Sigmoid colon (tissue), 7 donors: ENCODE measurements at places on chromosomes 11 and 22. TPM values are rescaled to one million over a fixed set of nuclear protein-coding genes. Genes with fewer than 3 reads are reported as not detected.
A peak's percentile ranks its signal among the peaks of the same experiment; 100 is the strongest.

Gene FGF4
- total RNA-seq: not detected

Gene TRIM22
- total RNA-seq: 21.1 TPM

Gene TSKU
- total RNA-seq: 20.4 TPM

Gene NXPE1
- not detected for total RNA-seq

Gene UFD1
- total RNA-seq: 31.7 TPM

Gene CHST1
- total RNA-seq: 1.5 TPM

Gene OR5P2
- total RNA-seq: not detected

Gene MS4A6E
- 1.2 TPM for total RNA-seq

Gene TRIM66
- total RNA-seq: 2.8 TPM

Gene KRTAP5-11
- not detected for total RNA-seq

Gene ADAMTS15
- total RNA-seq: 8.9 TPM

Gene SHISA8
- total RNA-seq: not detected

GRCh38 chr11:47918370-47918690, 62.0 kb upstream of the PTPRJ start:
- DNase-seq: no peak

GRCh38 chr11:101327908-101328307, 198.3 kb upstream of the PGR start:
- no peak for DNase-seq

GRCh38 chr22:24741769-24742168, 32.8 kb downstream of the PIWIL3 start:
- DNase-seq: no peak

GRCh38 chr11:83666149-83666548, 380.0 kb upstream of the CCDC90B start:
- DNase-seq: no peak

- no peak for DNase-seq
These were observed 489.0 kb downstream of the MN1 start for GRCh38 chr22:27312565-27312964.

DNA sequence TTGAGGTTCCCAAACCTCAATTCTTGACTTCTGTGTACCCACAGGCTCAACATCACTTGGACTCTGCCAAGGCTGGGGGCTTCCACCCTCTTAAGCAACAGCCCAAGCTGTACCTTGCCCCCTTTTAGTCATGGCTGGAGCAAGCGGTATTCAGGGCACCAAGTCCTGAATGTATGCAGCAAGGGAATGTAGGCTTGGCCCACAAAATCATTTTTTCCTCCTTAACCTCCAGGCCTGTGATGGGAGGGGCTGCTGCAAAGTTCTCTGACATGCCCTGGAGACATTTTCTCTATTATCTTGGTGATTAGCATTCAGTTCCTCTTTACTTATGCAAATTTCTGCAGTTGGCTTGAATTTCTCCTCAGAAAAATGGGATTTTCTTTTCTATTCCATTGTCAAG, 4.9 kb upstream of the OR5L1 start:
- DNase-seq: no peak

DNA sequence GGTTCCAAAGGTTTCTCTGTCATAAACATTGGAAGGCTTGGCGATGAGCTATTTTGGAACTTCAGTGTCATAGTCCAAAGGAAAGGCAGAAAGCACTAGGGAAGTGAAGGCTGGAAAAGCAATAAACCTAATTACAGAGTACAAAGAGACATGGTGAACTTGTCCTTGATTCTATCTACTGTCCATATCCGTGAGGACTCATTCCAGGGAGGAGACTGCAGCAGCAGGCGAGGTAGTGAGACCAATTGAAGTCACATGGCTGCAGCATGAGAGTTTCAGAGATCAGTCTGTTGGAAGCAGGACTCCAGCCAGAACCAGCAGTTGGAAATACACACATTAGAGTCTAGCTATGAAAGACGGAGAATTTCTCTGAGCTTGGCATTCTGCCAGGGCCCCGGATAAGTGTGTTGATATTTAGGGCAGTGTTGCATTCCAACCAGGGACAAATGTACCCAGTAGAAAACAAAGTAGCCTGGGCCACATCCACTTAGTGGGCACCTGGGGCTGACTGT, 54.1 kb upstream of the ARHGAP42 start:
- peak; percentile 73 for DNase-seq

GRCh38 chr11:326592-326841, 5.9 kb upstream of the IFITM3 start:
- no peak for DNase-seq

- no peak for DNase-seq
These were observed 89.3 kb downstream of the ARHGAP42 start for GRCh38 chr11:100776212-100776896.

- no peak for DNase-seq
These were observed 38.2 kb upstream of the ABTB2 start for GRCh38 chr11:34395916-34396550.

- peak; percentile 84 for DNase-seq
These were observed 10.1 kb downstream of the CHST1 start for GRCh38 chr11:45655347-45655756.

- no peak for DNase-seq
These were observed 385 bp upstream of the SCO2 start for GRCh38 chr22:50525858-50526107.

- no peak for DNase-seq
These were observed 12.4 kb downstream of the DRD2 start for GRCh38 chr11:113462830-113463229.

DNA sequence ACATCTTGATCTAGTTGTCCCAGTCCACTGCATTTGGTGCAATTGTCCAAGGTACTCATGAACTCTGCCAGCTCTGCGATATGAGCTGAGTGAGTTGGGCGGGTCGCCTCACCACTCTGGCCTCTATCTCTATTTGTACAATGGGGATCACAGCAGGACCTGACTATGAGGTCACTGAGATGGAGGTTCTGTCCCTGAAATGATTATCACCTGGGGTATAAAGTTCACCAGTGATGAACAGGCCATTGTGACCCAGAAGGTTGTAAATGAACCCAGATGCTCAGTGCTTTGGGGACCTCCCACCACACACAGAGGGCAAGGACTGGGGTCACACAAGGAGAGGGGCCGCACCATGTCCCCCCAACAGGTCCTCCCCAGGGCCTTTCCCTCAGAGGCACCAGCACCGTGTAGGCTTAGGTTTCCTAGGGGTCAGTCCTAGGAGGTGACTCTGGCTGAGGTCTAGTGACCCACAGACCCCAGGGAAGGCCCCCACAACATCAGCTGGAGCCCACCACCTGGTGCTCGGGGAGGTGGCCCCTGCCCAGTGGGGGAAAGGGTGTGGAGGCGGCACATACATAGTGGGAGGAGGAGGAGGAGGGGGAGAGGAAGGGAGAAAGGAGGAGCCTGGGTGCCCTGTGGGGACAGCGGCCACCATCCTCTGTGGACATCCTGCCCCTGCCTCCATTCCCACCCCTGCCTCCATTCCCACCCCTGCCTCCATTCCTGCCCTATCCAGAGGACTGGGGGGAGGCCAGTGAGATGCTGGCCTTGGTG, 25.0 kb upstream of the IGLL1 start:
- DNase-seq: no peak

DNA sequence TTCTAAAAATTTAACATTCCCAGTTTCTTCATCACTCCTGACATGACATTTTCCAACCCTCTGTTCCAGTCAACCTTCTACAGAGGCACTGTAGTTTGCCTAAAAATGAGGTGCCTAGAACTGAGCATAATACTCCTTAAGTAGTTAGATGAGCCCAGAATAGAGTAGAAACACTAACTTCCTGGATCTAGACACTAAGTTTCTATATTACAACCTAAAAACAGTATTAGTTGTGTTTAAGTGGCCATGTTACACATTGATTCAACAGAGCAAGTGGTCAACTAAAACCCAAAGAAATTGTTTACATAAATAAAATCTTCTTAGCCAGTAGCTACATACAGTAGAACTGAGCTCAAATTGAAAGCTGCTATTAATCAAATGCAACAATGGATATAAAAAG, 1.3 kb downstream of the HPS5 start:
- no peak for DNase-seq

DNA sequence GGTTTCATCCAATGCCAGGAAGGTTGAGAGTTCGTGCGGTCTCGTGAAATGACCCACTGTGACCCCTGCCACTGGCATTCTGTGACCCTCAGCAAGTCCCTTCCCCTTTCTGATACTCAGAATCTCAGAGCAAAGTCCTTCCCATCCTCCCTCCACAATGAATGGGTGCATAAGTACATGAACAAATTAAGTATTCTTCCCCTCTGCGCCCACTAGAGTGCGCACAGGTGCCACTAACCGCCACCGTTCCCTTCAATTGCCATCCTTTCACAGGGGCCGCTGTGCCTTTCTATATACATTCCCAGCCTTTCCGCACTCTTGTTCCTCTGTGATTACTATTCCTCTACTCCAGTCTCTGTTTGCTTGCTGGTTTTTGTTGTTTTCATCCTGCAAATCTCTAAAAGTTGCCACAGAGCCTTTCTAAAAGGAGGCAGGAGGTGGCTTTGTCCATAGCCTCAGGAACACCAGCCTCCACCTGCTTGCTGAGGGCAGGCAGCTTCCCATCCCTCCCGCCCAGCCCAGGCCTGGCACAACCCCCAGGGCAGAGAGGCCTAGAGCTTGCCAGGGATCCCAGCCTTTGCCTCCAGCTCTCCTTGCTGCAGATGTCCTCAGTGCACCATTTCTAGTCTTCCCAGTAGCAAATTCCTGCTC, 6.7 kb upstream of the AP1B1 start:
- DNase-seq: peak; percentile 82

GRCh38 chr11:15931497-15931896, 424.8 kb downstream of the SOX6 start:
- DNase-seq: no peak

DNA sequence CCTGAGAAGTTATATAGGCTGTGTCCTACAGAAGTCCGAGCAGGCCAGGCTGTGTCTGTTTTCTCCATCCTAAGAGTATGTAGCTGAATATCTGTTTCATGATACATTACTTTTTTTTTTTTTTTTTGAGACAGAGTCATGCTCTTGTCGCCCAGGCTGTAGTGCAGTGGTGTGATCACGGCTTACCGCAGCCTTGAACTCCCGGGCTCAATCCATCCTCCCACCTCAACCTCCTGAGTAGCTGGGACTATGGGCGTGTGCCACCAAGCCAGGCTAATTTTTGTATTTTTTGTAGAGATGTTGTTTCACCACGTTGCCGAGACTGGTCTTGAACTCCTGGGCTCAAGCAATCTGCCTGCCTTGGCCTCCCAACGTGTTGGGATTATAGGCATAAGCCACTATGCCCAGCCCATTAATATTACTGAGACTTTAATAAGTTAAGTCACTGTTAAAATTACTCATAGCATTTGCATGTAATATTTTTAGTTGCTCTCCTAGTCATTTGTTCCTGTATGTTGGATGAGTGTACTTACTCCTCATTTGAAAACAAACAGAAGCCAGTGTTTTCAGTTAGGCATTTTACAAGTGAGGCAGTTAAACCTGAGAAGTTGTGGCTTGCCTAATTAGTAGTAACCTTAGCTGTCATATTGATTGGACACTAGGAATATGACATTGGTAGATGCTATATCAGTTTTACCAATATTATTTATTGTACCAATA, 26.1 kb downstream of the DRG1 start:
- DNase-seq: no peak

DNA sequence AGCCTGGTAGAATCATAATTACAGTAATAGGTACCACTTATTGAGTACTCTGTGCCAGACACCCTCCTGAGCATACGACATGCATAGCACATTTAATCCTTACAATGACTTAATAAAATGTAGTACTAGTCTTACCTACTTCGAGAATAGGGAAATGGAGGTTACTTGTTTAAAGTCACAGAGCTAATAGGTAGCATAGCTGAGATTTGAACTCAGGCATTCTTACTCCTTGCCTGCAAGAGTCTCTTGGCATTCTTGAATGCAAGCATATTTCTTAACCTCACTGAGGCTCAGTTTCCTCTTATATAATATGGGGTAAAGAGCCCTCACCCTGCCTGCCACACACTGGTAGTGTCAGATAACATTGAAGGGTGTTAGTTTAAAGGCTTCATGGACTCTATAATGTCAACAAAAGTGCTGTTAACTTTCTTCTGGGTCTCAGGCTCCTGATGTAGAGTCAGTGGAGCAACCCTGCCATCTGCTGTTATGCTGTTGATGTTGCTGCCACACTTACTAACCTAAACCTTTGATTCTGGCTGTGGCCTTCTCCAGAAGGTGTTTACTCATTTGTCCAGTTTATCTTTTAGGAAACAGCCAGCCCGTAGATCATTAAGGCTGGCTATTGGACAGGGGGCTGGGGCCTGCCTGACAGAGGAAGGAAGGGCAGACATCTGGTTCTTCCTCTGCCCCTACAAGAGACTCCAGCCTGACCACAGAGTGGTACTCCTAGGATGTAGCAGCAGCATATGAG, 18.9 kb downstream of the LIMK2 start:
- no peak for DNase-seq

GRCh38 chr11:128055576-128056217, 531.7 kb downstream of the ETS1 start:
- DNase-seq: no peak

DNA sequence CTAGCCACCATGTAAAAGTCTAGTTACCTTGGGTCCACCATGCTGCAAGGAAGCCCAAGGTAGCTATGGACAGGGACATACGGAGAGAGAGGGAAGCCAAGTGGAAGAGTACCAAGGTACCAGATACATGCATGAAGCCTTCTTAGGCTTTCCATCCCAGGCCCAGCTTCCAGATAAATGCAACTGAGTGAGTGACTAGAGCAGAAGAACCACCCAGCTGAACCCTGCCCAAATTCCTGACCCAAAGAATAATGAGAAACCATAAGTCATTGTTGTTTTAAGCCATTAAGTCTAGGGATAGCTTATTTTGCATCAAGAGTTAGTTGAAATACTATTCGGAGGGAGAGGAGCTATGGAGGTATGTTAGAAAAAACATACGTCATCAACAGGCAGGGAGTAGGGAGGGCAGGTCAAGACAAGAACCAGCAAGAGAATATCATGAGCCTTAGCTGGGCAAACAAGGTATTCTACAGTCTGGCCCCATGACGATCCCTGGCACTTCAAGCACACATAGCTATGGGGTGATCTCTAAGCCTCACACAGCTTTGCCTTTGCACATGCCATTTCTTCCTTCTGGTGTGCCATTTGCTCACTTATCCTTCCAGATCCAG, 36.5 kb upstream of the APLNR start:
- DNase-seq: no peak

- no peak for DNase-seq
These were observed 193.0 kb downstream of the MSANTD4 start for GRCh38 chr11:105829084-105829483.

- no peak for DNase-seq
These were observed 33.7 kb downstream of the SVIP start for GRCh38 chr11:22795914-22796313.

DNA sequence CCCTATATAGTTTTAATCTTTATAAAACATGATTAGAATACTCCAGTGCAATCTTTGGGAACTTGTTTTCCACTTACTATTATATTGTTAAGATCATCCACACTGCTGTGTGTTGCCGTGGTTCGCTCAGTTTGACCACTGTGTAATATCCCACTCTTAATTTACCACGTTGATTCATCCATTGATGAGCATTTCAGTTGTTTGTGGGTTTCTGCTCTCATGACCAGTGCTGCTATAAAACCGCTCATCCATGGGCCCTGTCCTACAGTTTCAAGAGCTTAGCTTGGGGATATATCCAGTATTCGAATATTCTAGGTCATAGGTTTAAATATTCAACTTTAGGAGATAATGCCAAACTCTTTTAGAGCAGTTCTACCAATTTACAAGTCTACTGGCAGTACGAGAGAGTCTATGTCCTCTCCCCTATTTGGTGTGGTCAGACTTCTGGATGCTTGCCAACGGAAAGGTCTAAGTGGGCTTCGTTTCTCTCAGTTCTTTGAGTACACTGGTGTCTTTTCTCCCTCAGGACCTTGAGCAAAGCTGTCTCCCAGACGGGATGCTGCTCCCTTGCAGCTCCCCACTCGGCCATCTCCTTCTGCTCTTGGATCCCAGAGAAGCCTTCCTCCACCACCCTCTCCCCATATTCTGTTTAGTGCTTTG, 94.9 kb upstream of the ALX4 start:
- no peak for DNase-seq

GRCh38 chr11:35223371-35223796, 84.4 kb downstream of the CD44 start:
- DNase-seq: peak; percentile 68
